ENCODE measurements at places on chromosomes 1 and 21. TPM values are rescaled to one million over a fixed set of nuclear protein-coding genes. Genes with fewer than 3 reads are reported as not detected.
A peak's percentile ranks its signal among the peaks of the same experiment; 100 is the strongest.

Gene CLCA4
- not detected for total RNA-seq

Gene LPAR3
- total RNA-seq: 5.7 TPM

GRCh38 chr1:22641906-22642636 is 1.4 kb upstream of the C1QC start:
- H3K27me3 ChIP-seq: peaks cover 19% of the 10 kb centered on the region
- H3K36me3 ChIP-seq: no peaks in the 10 kb centered on the region
- peaks cover 4% of the 10 kb centered on the region for H3K4me1 ChIP-seq
- no peak overlapping the region for H3K27ac ChIP-seq

Gene DCLRE1B
- 8.3 TPM for total RNA-seq

DNA sequence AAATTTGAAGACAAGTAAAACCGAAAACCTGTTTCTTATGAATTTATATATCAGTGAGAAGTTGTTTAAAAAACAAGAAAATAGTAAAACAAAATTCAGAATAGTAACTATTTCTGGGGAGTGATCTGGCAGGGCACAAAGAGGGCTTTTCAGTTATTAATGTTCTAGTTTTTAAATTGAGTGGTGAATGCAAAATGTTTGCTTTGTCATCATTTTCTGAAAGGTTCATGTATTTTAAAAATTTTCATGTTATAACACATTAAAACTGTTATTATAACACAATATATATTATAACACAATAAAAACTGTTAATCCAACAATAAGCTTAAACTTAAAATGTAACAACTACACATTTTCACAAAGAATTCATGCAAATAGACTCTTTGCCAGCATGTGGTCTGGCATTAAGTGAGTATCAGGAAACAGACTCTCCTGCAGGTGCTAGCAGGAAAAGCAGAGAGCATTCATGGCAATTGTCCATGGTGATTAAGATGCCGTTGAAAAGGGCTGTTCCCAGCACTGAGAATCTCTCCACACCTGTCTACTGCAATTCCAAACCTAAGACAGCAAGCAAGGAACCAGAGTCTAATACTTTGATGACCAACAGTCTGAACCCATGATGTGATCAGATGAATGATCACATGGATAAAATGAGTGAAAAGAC is 204.9 kb downstream of the TBX15 start:
- H3K27me3 ChIP-seq: no peaks in the 10 kb centered on the region
- H3K4me3 ChIP-seq: no peak overlapping the region
- no peak for DNase-seq
- no peaks in the 10 kb centered on the region for H3K4me1 ChIP-seq
- no peak overlapping the region for H3K27ac ChIP-seq

Gene TDRD5
- 0.15 TPM for total RNA-seq

- no peak overlapping the region for H3K4me3 ChIP-seq
- peaks cover 33% of the 10 kb centered on the region for H3K4me1 ChIP-seq
Measured at GRCh38 chr21:31733551-31734149, 1.7 kb upstream of the SCAF4 start.

GRCh38 chr1:241308471-241308870 is 48.5 kb downstream of the RGS7 start:
- no peaks in the 10 kb centered on the region for H3K4me1 ChIP-seq
- H3K4me3 ChIP-seq: no peak overlapping the region
- no peak for DNase-seq
- no peaks in the 10 kb centered on the region for H3K27me3 ChIP-seq
- H3K36me3 ChIP-seq: no peaks in the 10 kb centered on the region

Gene SLC16A4
- total RNA-seq: 9.6 TPM

GRCh38 chr1:157073944-157074685 is 25.5 kb downstream of the ETV3L start:
- no peak overlapping the region for H3K27ac ChIP-seq
- DNase-seq: peak; percentile 82

DNA sequence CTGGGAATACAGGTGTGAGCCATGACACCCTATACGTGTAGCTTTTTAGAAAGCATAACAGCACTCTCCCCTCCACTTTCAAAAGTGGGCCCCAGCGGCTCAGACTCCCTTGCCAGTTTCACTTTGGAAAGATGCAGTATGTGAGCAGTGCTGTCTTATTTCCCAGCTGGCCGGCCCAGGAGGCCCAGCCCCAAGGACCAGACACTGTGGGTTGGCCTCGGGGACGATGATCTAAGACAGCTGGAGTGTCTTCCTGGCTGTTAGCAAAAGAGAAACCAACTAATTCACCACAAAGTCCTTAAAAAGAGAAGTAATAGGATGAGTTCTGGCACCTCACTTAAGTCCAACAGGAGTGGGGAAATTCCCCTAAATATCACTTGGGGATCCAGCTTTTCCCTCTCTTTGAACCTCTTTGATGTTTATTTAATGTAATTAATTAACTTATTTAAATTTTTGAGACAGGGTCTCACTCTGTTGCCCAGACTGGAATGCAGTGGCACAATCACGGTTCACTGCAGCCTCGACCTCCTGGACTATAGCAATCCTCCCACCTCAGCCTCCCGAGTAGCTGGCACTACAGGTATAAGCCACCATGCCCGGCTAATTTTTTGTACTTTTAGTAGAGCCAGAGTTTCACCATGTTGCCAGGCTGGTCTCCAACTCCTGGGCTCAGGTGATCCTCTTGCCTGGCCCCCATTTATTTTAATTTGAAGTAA is 17.6 kb upstream of the CLIC4 start:
- DNase-seq: peak; percentile 82
- peak overlapping the region; percentile 19 for H3K4me3 ChIP-seq
- H3K27ac ChIP-seq: peak overlapping the region; percentile 74
- H3K4me1 ChIP-seq: peaks cover 57% of the 10 kb centered on the region
- no peaks in the 10 kb centered on the region for H3K27me3 ChIP-seq
- no peaks in the 10 kb centered on the region for H3K36me3 ChIP-seq
